ENCODE measurements at places on chromosomes 11 and 22.
A peak's percentile ranks its signal among the peaks of the same experiment; 100 is the strongest.

DNA sequence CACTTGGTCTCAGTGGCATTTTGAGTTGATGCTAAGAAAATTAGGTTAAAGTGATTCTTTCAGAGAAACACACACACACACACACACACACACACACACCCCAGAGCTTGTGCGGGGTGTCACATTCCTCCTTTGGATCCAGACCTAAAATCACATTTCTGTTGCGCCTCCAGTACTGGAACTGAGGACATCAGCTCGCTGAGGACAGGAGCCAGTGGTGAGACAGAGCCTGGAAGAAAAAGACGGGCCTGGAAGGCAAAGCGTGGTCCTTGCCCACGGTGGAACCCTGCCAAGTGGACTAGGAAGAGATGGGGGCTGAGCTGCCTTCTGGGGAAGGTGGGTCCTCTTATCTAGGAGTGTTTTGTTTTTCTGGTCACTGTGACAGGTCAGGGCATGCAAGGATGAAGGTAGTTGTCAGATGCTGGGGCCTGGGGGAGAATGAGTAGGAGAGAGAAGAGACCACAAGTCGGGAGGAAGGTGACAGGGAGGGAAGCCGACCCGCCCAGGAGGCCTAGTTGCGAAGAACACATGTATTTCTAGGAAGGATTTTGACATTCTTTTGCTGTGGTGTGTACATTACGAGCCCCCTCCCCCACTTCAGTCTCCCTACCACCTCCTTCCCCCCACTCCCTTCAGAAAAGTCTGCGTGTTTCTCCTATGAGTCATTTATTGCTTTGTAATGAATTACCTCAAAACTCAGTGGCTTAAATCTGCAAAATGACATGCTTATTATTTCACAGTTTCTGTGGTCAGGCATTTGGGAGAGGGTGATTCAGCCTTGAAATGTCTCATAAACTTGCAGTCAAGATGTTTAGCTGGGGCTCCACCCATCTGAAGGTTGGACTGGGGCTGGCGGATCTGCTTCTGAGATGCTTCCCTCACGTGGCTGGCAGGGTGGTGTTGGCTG lies 4.8 kb upstream of the ELFN2 start:
- DNase-seq = no peak

DNA sequence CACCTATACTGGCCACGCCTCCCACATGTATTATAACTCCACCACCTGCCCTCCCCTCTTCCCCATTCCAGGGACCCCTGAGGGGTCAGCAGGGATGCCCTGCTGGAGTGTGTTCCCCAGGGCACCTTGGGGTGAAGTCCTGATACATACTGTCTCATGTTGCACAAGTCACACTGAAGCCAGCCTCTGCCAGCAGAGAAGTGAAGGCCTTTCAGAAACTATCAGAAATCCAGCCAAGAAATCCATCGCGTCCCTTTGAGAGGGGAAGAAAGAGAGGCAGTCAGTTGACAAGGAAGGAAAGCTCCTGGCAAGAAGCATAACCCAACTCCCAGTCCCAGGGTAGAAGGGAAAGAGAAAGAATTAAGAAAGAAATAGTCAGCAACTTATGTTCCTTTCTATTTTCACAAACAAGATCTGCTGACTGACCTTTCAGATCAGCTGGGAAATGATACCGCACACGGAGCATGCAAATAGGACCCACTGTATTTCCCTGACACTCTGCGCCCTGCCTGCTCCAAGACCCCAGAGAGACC lies 45.2 kb downstream of the SC5D start:
- DNase-seq = peak; percentile 47

DNA sequence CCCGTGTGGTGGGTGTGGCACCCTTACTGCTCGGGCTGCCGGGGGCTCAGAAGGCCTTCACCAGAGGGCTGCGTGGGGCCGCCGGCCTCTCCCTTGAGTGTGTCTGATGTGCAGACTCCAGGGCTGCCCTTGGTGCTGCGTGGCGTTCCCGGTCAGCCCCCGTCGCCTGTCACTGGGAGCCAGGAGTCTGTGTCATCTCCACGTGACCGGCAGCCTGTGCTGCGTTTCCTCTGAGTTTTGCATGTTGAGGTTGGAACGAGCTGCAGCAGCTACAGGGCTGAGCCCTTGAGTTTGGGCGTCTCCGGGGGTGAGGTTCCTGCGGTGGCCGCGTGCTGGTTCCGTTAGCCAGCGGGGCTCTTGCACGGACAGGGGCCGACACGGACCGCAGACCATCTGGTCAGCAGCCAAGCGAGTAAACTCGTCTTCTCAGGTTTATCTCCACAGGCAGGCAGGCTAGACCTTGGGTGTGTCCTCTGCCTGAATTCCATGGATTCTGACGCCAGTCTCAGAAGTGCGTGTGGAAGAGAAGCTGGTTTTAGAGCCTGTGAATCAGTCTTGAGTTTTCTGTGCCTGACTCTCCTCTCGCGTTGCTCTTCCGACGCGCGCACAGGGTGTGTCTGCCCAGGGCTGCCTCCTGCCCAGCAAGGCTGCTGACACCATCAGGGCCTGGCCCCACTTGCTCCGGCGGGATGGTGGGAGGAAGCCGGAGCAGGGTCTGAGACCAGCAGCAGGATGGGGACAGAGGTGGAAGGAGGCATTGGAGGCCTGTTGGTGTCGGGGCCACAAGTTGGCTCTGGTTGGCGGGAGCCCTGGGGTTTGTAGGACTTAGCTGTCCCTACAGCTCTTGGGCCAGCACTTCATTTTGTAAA lies 10.5 kb downstream of the PTDSS2 start:
- DNase-seq = no peak

GRCh38 chr11:104907521-104908185 lies 9.4 kb upstream of the CASP12 start:
- DNase-seq = no peak

- DNase-seq = no peak
These were observed 1.1 kb downstream of the FAT3 start for GRCh38 chr11:92225568-92226330.

DNA sequence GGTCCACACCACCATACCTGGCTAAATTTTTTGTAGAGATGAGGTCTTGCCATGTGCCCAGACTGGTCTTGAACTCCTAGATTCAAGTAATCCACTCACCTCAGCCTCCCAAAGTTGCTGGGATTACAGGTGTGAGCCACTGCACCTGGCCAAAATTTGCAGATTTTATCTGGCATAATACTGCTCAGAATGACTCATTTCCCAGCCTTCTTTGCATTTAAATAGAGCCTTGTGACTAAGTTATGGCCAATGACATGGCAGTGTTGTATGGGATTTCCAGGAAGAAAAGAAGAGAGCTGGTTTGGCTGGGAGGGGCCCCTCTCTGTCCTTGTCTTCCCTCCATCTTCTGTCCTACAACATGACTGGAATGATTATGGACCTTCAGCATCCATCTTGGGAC lies 55.8 kb downstream of the CCDC34 start:
- no peak for DNase-seq

- DNase-seq = no peak
These were observed 56.6 kb downstream of the SYT13 start for GRCh38 chr11:45229401-45230020.

GRCh38 chr11:69640995-69641581 lies at the start of gene CCND1:
Gene CCND1, plus strand, starts transcription at chr11:69641156. Its CDS starts 158 bp downstream, at chr11:69641314.
- peak; percentile 59 for DNase-seq

- DNase-seq = peak; percentile 41
These were observed 74.9 kb upstream of the RAG2 start for GRCh38 chr11:36672815-36673450.

GRCh38 chr22:30773919-30774318 lies 79.2 kb downstream of the OSBP2 start:
- no peak for DNase-seq

DNA sequence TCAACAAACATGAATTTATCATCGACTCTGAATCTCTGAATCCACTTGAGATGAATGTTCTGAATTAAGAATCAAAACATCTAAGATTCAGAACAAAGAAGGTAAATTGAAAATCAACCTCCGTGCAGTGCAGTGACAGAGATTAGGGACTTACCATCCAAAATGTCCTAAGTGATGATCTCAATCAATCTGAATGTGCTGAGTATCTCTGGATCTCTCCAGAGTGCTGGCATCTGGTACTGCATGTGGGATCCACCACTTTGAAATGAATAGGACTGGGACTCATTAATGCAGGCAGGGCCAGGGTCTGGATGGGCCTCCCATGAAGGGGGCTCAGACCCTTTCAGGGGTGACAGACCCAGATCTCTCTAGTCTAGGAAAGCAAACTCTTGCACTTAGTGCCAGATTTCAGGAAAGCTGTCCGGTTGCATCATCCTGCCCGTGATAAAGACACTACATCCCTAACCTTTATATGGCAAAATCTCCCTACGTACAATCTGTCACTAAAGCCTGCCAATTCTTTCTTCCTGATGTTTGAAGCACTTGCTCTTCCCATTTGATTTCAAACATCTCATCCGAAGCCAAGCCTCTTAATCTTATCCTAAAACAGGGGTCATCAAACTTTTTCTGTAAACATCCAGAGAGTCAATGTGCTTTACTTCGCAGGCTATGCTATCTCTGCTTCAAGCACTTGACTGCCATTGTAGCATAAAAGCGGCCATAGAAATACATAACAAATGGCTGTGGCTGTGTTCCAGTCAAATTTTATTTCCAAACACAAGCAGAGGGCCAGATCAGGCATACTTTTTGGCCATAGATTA lies 263.3 kb downstream of the LARGE1 start:
- peak; percentile 3 for DNase-seq

DNA sequence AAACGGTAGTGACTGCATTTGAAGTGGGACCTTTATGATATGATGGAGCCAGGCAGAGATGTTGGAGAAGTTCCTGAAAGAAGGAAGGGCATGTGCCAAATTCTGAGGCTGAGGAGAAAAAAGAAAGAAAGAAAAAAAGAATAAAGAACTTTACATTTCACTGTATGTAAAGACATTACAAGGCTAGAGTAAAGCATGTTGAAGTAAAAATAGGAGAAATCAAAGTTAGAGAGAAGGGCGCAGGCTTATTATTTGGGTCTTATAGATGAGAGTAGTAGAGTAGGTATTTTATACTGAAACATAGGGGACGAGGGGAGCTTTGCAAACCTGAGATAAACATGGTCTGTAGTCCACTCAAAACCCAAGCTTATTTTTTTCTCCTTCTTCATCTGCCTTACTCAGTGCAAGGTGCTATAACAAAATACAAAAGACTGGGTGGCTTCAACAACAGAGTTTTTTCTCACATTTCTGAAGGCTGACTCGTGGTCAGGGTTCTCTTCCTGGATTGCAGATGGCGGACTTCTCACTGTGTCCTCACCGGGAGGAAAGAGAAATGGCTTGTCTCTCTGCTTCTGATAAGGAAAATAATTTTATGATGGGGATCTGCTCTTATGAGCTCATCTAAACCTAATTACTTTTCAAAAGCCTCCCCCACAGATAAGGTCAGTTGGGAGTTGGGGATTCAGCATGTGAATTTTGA lies 2.7 kb downstream of the HBG1 start:
- DNase-seq = no peak

DNA sequence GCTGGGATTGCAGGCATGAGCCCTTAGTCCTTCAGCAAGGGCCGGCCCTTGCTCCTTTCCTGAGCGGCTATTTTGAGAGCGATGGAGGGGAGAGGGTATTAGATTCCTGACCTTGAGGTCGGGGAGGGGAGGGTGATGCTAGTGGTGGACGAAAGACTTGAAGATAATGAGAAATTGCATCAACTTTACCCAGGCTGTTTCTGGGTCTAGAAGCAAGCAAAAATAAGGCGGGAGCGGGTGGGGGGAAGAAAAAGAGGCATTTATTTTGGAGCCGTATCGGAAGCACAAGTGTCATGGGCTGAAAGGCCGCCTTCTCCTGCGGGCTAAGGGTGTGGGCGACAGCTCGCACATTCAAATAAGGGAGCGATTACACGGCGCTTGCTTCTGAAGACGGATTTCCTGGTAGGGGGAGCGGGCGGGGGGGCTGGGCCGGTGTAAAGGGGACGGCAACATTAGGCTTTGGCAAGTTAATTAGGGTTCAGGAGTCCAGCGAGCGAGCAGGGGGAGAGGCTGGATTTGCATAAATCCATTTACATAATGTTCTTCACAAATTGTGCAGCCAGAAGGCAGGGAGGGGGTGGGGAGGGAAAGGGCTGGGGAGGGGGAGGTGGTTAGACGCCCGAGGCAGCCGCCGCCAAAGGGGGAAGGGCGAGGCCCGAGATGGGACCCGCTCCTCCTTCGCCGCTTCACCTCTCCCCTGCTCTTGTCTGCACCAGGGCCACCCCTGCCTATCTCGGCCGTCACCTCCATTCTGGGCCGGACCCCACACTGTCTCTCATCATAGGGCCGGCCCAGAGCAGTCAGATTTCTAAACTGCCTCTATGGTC lies 245.9 kb downstream of the MIAT start:
- DNase-seq = peak; percentile 6

- DNase-seq = no peak
These were observed 88.2 kb upstream of the LINC01488 start for GRCh38 chr11:69393178-69393832.

- no peak for DNase-seq
These were observed 60.6 kb downstream of the PTPRJ start for GRCh38 chr11:48040830-48041444.

DNA sequence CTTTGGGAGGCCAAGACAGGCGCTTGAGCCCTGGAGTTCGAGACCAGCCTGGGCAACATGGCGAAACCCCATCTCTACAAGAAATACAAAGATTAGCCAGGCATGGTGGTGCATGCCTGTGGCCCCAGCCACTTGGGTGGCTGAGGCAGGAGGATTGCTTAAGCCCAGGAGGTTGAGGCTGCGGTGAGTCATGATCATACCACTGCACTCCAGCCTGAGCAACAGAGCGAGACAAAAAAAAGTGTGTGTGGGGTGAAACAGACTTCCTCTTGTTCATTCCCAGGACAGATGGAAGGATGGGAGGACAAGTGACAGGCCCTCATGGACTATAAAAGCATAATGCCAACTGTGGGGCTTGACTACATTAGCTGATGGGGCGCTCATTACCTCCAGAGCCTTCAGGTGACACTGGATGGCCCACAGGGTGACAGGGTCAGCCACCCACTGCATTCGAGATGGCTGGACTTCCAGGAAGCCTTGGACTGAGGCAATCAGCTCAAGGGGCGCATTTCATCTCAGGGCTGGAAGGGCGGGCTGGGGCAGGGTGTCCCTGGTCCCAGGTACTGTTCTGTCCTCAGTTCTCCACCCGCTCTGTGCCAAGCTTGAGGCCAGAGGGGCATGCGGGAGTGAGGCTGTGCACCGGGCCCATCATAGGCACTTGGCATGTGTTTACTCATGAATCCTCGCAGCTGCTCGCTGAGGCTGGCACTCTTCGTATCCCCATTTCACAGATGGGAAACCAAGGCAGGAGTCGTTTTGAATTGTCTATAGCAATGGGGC lies 12.5 kb downstream of the NPTXR start:
- no peak for DNase-seq

- DNase-seq = no peak
These were observed 594 bp downstream of the NRXN2 start for GRCh38 chr11:64722141-64723065.

GRCh38 chr11:118901494-118902335 lies 18.0 kb downstream of the CXCR5 start:
- peak; percentile 56 for DNase-seq

DNA sequence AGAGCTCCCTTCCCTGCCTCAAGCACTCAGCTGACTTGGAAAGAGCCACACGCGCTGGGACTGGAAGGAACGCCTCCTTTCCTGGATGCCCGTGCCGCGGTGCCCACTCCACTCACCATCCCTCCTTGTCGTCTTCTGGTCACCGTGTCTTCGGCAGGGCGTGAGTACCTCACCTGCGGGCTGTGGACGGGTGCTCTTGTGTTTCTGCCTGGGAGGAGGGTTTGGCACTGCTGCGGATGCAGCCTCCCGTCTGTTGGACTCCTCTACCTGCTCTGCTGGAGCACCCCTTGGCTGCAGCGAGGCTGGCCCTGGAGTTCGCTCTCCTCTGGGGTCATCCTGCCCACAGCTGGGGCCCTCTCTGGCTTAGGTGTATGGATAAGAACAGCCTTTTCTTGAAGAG lies 612.7 kb downstream of the BRD1 start:
- DNase-seq = no peak

GRCh38 chr11:13552784-13553183 lies 57.0 kb upstream of the PTH start:
- DNase-seq = no peak

- no peak for DNase-seq
These were observed 52.6 kb downstream of the SPECC1L start for GRCh38 chr22:24323233-24323632.
